ENCODE measurements at places on chromosomes 5 and 9. TPM values are rescaled to one million over a fixed set of nuclear protein-coding genes. Genes with fewer than 3 reads are reported as not detected.
A peak's percentile ranks its signal among the peaks of the same experiment; 100 is the strongest.

- no peak for DNase-seq
These were observed 107.4 kb downstream of the JAKMIP2 start for GRCh38 chr5:147675168-147675567.

- DNase-seq, result no peak
These were observed 211.8 kb upstream of the RASEF start for GRCh38 chr9:83274787-83275186.

Gene FAM153A
- total RNA-seq, result not detected

Gene ADAMTS12
- 8.3 TPM for total RNA-seq

GRCh38 chr5:132677682-132678400 lies 4.1 kb downstream of the IL4 start:
- no peak for DNase-seq

Gene LCN6
- not detected for total RNA-seq

Gene MEIKIN
- total RNA-seq, result not detected

Gene MSMP
- total RNA-seq, result not detected

Gene CD274
- total RNA-seq, result 0.72 TPM

DNA sequence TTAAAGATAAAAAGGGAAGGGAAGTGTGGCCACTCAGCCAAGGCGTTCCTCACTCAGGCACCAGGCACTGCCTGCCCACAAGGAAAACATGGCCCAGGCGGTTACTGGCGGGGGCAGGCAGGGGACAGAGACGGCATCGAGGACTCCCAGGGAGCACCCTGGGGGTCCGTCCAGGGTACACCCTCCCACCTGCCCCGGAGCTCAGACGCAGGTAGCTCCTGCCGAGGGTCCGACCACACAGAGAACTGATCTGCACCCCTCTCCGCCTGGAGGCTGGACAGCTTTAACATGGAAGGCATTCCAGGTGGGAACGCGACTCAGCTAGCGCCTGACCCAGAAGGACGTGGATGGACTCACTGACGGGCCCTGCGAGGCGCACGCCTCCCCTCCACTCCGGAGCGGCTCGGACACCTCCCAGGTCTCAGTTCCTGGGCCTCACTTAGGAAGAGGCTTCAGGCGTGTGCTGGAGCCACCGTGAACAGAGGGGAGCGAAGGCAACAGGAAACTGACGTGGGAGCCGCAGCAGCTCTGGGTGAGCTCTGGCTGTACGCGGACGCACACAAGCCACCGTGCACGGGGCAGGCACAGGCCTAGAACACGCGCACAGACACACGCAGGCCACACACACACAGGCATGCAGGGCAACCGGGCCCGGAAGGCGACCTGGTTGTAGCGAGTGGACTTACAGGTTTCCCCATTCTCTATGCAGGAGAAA lies 47.5 kb downstream of the NKD2 start:
- peak; percentile 88 for DNase-seq

- no peak for DNase-seq
These were observed 148.4 kb upstream of the CLINT1 start for GRCh38 chr5:158007336-158007735.

- no peak for DNase-seq
These were observed 250.4 kb upstream of the IRX1 start for GRCh38 chr5:3345195-3345594.

- DNase-seq, result no peak
These were observed 16.9 kb downstream of the STK10 start for GRCh38 chr5:172171118-172171517.

GRCh38 chr9:77010527-77010926 lies 8.9 kb upstream of the FOXB2 start:
- peak; percentile 58 for DNase-seq

- DNase-seq, result no peak
These were observed 7.5 kb downstream of the NREP start for GRCh38 chr5:111749303-111750026.

DNA sequence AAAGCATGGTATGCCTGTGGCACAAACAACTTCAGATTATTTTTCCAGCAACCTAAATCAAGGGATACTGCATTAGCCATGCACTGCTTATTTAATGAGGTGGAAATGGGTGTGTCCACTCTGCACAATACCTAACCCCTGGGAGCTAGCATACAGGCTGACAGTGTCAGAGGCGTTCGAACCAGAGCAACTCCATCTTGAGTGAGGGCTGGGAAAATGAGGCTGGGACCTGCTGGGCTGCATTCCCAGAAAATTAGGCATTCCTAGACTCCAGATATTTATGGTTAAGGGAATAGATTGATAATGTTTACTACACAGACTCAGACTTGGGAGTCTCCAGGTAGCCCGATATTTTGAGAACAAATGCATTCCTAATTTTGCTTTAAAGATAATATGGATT lies 2.8 kb downstream of the FGF1 start:
- no peak for DNase-seq

GRCh38 chr5:18236386-18236785 lies 602.1 kb downstream of the TAF11L14 start:
- no peak for DNase-seq

DNA sequence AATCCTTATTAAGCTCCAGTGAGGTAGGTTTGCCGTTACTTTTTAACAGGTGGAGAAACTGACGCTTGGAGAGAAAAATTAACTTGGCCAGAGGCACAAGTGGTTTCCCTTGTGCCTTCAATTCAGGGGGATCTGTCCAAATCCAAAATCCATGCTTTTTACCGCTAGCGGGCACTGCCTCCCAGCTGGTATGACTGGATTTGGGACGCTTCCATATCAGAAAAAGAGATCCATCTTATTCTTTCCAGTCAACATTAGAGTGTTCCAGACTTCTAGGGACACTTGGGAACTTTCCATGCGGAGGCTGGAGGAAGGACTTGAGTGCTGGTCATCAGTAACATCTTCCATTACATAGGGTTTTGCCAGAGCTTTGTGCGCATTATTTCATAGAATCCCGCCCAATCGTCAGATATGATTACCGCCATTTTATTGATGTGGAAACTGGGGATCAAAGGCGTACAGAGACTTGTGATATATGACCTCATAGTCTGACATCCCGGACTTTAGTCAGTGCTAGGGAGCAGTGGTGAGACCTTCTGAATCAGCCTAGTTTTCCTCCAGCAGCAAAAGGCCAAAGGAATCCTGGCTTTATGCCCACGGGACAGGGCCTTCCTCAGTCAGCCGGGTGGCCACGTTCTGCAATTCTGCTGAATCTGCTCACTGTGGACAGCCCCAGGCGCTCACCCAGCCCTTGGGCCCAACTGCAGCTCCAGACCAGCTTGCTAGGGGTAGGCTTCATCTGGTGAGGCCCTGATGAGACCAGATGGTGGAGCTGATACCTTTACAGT lies 1.1 kb upstream of the GNPDA1 start:
- DNase-seq, result peak; percentile 92

DNA sequence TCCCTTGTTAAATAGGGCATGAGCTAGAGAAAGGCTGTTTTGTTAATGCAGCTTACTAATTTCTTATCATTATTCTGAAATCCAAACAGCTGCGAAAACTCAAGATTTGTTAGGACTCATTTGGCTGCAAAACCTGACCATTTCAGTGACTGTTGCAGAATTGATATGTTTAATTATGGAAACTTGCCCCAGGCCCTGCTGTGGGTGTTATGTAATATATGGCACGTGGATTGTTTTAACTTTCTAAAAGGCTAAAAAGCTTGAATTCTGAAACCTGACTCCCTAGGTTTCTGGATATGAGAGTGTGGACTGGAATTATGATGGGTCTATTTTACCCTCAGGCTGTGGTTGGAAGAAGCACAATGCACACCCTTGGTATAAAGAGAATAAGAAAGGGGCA lies 4.4 kb downstream of the IL9 start:
- DNase-seq, result peak; percentile 22

Gene HSD17B4
- total RNA-seq, result 134 TPM

DNA sequence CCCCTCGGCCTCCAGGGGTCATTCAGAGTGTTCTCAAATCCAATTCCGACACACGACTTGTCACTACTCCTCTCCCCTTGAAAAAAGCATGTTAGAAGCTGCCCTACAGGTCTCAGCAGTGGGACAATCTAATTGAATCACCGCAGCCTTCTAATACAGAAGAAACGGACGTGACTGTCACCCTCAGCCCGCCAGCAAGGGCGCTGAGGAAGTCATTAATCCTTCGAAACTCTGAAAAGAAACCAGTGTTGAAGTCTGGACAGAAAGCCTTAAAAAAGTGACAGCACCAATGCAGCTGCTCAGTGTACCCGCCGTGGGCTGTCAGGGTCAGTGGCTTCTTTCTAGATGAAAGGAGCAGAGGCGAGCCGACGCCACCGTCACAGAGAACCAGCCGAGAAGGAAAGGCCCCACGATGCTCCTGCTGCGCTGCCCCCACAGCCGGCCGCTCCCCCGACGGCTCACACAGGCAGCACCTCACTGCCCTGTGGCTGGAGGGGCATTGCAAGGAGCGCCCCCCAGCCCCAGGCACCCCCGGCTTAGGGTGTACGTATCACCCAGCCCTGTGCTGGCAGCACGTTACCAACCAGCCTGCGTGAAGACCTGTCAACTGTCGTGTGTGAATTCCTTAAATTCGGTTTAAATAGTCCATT lies 5.7 kb downstream of the BRD3OS start:
- DNase-seq, result peak; percentile 35

DNA sequence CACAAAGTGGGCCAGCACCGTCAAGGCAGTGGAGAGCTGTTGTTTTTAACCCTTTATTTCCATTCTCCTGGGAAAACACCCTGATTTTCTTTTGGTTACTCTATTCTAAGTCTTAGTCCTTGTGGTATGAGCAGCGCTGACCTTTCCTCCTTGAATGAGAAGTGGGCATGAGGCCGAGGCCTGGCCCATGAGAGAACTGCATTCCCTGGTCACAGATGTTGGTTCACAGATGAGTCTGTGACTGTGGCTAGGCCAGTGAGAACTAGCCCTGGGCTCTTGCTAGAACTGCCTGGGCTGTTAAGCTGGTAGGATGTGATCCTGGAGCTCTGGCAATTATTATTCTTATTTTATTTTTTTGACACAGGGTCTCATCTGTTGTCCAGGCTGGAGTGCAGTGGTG lies 71.7 kb upstream of the KLF9 start:
- DNase-seq, result no peak

Gene PPP2R2B
- under 0.01 TPM for total RNA-seq

Gene ZFP37
- 3.3 TPM for total RNA-seq

GRCh38 chr9:93815677-93816076 lies 139.5 kb downstream of the BARX1 start:
- DNase-seq, result peak; percentile 21

Gene CDHR2
- total RNA-seq, result not detected

Gene POLK
- 34.7 TPM for total RNA-seq

DNA sequence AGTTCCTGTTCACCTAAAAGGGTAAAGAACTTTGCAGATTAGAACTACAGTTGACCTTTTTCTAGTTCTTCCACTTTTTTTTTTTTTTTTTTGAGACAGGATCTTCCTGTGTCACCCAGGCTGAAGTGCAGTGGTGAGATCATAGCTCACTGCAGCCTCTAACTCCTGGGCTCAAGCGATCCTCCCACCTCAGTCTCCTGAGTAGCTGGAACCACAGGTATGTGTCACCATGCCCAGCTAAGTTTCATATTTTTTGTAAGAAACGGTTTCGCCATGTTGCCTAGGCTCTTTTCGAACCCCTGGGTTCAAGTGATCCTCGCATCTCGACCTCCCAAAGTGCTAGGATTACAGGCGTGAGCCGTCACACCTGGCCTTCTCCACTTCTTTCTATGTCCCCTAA lies 39.7 kb upstream of the TNFAIP8 start:
- no peak for DNase-seq

GRCh38 chr9:126166291-126166690 lies 160.3 kb upstream of the MVB12B start:
- DNase-seq, result no peak

Gene EQTN
- total RNA-seq, result not detected

- no peak for DNase-seq
These were observed 1114.0 kb downstream of the PTPRD start for GRCh38 chr9:9498846-9499245.

Gene NDUFA8
- 17.0 TPM for total RNA-seq

Gene DNAH5
- 0.36 TPM for total RNA-seq

Gene KCNIP1
- not detected for total RNA-seq

Gene LCN15
- total RNA-seq, result not detected

DNA sequence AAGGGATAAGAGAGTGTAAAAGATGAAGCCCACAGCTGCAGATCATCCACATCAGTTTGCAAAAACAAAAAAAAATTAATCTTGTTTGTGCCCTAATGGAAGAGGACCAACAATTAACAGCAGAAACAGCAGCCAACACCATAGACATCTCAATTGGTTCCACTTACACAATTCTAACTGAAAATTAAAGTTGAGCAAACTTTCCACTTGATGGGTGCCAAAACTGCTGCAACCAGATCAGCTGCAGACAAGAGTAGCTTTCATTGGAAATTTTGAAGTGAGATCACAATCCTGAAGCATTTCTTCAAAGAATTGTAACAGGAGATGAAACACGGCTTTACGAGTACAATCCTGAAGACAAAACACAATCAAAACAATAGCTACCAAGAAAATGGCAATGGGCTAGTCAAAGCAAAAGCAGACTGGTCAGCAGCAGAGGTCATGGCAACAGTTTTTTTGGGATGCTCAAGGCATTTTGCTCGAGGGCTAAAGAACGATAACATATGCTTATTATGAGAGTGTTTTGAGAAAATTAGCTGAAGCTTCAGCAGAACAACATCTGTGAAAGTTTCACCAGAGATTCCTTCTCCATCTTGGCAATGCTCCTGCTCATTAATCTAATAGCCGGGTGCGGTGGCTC lies 4.1 kb upstream of the RBM27 start:
- DNase-seq, result no peak

Gene LTC4S
- 1.4 TPM for total RNA-seq

GRCh38 chr9:20243841-20244240 lies 378.5 kb downstream of the MLLT3 start:
- no peak for DNase-seq

GRCh38 chr5:119527351-119527750 lies 75.1 kb downstream of the HSD17B4 start:
- DNase-seq, result no peak
